ENCODE measurements at places on chromosomes 11 and 22.

DNA sequence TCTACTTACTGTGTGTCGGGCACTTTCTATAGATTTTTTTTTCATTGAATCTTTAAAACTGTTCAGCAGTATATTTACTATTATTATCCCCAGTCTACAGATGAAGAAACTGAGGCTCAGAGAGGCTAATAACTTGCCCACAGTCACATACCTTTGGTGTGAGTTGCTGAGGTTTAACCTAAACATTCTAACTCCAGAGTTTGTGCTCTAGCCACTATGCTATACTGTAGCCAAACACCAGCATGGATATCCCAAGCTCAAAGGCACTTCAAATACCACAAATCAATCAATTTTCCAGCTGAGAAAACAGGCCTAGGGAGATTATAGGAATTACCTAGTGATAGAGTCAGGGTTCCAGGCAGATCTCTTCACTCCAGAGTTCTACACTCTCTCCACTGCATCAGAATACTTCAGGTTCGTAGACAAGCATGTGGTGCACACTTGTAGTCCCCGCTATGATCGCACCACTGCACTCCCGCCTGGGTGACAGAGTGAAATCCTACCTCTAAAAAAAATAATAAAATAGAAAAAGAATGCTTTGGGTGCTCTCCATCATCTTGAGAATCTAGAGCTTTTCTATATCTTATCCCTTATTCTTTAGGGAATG, 20.4 kb upstream of the UPB1 start:
- DNase-seq, result peak; percentile 3

GRCh38 chr22:50201191-50202129, 649 bp downstream of the SELENOO start:
- DNase-seq, result no peak

- DNase-seq, result no peak
These were observed 110.1 kb downstream of the CCDC81 start for GRCh38 chr11:86484795-86485166.

- no peak for DNase-seq
These were observed 734 bp downstream of the ZP1 start for GRCh38 chr11:60867871-60868681.

DNA sequence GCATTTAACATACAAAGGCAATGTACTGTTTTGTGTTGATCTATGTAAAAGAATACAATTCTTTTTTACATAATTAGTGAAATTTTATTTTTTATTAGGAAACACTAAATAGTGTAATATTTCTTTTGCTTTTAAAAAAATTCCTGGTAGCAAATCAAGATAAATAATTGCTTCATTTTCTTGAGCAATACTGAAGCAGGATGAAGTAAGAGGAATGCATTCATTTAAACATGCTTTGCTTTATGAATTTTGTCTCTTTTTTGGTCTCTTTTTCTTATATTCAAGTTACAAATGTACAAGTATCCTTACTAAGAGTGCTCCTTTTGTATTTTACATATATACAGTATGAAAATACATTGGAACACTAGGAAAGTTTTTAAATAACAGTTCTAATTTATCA, 144.4 kb upstream of the TEAD1 start:
- no peak for DNase-seq

GRCh38 chr11:70680781-70681281, 282.5 kb downstream of the CTTN start:
- DNase-seq, result peak; percentile 15

GRCh38 chr11:69443968-69444364, 37.5 kb upstream of the LINC01488 start:
- peak; percentile 61 for DNase-seq

- peak; percentile 26 for DNase-seq
These were observed 1.4 kb downstream of the USP47 start for GRCh38 chr11:11843211-11843621.

GRCh38 chr11:75563978-75564552, 2.0 kb downstream of the SERPINH1 start:
- peak; percentile 68 for DNase-seq

GRCh38 chr11:73971175-73971719, 11.4 kb downstream of the UCP2 start:
- no peak for DNase-seq

DNA sequence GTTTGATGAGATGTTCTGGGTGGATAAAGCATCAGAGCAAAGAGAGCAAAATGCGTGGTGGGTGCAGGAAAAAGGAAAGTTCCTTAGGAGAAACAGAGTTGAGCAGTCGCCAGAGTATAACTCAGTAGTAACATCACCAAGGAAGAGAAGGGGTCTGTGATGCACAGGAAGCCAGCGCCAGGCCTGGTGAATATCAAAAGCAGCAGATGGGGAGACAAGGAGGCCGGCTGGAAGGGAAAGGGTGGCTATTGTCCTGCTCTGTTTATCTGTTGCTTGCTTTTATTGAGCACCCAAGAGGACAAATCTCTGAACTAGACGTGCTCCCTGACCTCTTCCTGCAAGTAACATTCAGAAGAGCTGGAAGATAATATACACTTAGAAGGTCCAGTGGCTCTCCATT, 52.7 kb upstream of the GRAMD1B start:
- DNase-seq, result no peak

- no peak for DNase-seq
These were observed 4.4 kb downstream of the TOLLIP start for GRCh38 chr11:1305063-1305495.

- no peak for DNase-seq
These were observed 27.4 kb upstream of the NRGN start for GRCh38 chr11:124712392-124712791.

DNA sequence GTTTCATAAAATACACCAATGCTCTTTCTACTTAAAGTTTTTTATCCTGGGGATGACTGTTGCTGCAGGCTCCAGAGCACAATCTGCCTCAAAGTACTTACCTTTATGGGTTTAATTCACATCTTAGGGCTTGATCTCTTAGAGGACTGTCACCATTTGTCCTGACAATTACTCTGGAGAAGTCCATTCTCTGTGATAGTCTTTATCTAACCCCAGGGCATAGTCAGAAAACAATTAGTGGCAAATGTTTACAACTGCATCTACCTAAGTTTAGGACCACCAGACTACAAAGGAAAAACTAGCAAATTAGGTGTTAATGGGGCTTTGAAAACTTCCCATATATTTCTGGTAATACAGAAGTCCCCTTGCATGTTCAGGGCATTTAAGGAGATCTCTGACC, 973.5 kb downstream of the JRKL start:
- DNase-seq, result no peak

- no peak for DNase-seq
These were observed 82.2 kb downstream of the ATG16L2 start for GRCh38 chr11:72896431-72896830.

DNA sequence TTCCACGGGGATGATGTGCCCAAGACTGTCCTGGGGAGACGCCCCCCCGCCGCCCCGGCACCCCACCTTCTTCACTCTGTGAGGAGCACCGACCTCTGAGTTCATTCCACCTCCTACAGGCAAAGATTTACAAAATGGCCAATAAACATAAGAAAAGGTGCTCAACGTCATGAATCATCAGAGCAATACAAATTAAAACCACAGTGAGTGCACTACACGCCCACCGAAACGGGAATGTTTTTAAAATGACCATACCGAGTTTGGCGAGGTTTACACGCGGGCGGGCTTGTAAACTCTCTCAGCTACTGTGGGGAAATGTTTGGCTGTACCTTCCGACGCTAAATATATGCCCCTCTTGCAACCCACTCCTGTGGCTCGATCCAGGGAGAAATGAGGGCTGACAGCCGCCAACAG, 7.9 kb downstream of the NPTXR start:
- DNase-seq, result no peak

- DNase-seq, result no peak
These were observed 181.9 kb upstream of the ANO3 start for GRCh38 chr11:26150031-26150430.

GRCh38 chr11:10518123-10518522, 22.9 kb downstream of the RNF141 start:
- DNase-seq, result no peak

GRCh38 chr11:17277024-17277584, 565 bp downstream of the NUCB2 start:
- peak; percentile 35 for DNase-seq

GRCh38 chr22:19648419-19648929, 65.8 kb upstream of the SEPTIN5 start:
- DNase-seq, result no peak

DNA sequence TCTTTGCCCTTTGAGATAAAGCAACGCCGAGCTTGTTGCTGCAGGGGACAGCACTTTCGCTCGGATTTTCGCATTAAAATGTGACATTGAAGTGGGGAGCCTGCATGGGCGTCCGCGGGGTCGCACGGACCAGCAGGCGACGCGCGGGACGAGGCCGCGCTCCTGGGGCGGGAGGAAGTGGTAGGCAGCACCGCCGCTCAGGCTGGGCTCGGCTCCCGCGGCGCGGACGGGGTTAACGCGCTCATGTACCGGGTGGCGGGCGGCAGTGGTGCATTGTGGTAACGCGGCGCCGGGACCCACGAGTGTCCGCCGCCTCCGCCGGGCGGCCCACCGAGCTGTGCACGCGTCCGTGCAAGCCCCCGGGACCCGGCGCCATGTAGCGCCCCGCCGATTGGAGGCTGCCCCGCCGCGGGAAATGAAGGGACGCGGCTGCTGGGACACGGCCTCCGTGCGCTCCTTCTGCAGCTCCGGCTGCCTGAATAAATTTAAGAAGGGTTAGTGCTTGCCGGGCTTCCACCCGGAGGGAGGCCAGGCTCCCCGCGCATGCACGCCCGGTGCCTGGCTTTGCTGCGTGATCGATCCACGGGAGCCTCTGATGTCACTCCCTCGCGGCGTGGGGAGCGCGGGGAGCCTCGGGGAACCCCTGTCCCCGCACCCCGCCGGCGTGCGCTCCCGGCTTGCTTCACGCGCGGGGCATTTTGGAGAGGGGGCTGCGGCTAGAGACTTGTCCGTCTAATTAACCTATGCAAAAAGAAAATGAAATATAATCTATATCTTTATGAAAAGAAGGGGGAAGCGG, 127.7 kb downstream of the OSBP2 start:
- DNase-seq, result no peak

DNA sequence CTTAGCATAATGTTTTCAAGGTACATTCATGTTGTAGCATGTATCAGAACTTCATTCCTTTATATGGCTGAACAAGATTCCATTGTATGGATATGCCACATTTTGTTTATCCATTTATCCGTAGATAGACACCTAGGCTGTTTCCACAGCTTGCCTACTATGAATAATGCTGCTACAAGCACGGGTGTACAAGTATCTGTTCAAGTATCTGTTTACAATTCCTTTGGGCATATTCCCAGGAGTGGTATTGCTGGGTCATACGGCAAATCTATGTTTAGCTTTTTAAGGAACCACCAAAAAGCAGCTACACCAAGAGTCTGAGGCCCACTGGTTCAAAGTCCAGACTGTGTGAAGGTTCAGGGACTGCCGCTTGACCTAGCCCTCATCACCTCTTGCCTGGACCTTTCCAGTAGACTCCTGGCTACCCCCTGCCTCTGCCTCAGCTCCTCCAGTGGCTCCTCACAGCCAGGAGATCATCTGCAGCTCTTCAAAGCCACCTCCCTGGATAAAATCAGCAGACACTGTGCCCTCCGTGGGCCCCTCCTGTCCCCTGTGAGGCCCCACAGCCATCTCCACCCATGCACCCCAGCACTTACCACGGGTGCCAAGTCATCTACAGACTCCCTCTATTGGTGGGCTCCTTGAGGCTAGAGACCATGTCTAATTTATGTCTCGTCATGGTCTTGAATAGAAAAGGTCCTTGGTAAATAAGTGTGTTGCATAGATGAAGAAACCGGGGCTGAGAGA, 160.3 kb downstream of the MN1 start:
- no peak for DNase-seq

GRCh38 chr11:43515090-43515489, 156.4 kb downstream of the TTC17 start:
- no peak for DNase-seq

GRCh38 chr22:50297510-50298265, 9.8 kb downstream of the PLXNB2 start:
- no peak for DNase-seq

DNA sequence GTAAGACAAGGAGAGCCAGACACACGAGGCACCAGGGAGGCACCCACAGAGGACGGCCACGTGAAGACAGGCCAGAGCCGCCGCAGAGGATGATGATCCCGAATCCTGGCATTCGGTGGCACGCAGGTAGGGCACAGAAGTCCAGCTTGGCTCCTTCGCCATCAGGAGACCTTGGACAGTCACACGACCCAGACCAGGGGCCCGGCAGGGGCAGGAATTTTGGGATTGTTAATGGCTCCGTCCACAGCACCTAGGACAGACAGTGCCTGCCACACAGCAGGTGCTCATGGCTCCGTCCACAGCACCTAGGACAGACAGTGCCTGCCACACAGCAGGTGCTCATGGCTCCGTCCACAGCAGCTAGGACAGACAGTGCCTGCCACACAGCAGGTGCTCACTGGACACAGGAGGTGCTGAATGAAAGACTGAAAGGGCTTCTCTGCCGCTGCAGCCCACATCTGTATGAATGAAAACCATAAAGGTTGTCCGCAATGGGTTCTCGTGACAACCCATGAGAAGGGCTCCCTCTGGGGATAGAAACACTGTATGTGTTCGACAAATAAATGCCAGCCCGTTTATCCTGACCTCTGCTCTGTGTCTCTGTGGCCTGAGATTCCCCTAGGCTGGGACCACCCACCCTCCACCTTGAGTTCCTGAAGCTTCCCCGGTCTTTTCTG, 341.6 kb downstream of the CTTN start:
- DNase-seq, result no peak

- DNase-seq, result no peak
These were observed 3.0 kb downstream of the TRIM29 start for GRCh38 chr11:120134931-120135228.

DNA sequence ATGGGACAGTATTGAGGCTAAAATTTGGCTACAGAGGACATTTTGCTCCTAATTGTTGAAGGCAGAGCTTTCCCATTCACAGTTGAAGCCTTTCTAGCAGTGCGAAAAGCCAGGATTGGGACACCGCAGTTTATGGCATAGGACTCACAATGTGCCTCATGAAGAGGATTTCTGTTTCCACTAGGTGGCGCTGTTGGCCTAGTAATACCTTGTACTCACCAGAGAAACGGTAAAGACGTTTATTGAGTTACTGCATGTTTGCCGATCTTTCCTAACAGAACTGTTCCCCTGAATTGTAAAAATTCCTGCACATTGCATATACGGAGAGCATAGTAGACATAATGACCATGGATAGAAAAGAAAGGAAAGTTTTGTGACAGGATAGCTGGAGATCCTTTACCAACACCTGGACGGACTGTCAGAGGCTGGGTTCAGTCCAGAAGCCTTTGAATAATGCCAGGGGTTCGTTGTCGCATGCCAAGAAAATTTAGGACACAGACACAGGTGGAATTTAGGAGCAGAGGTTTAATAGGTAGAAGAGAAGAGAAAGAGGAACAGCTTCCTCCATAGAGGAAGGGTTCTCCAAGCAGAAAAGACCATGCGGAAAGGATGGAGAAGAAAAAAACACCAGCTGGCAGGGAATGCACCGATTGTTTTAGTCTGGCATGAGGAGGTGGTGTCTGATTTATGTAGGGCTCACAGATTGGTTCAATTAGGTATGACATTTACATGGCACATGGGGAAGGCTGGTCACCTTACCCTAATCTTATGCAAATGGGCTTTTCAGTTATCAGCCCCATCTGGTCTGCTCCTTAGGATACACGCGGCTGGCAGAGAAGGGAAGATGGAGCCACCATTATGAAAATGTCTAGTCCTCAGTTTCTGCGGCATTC, 10.8 kb upstream of the OR51D1 start:
- peak; percentile 30 for DNase-seq

- DNase-seq, result no peak
These were observed 19.4 kb upstream of the LDHA start for GRCh38 chr11:18374956-18375355.

- DNase-seq, result no peak
These were observed 11.1 kb downstream of the KMT2A start for GRCh38 chr11:118447423-118447822.

GRCh38 chr22:31871480-31871879, 72.9 kb upstream of the YWHAH start:
- no peak for DNase-seq

GRCh38 chr11:10727146-10727851, 23.7 kb upstream of the CTR9 start:
- DNase-seq, result peak; percentile 14

Measured in NCI-H226 (cell line).